ENCODE measurements at places on chromosomes 16 and 17. TPM values are rescaled to one million over a fixed set of nuclear protein-coding genes. Genes with fewer than 3 reads are reported as not detected.

LITAF gene
- 66.0 TPM for total RNA-seq

SECTM1 gene
- 16.4 TPM for total RNA-seq

PRSS27 gene
- total RNA-seq = 2.9 TPM

RAB34 gene
- 4.1 TPM for total RNA-seq

CES4A gene
- 18.3 TPM for total RNA-seq

KIAA0513 gene
- total RNA-seq = 9.6 TPM

All from activated T-helper 17 cell treated with anti-CD3 and anti-CD28 coated beads, Interleukin-2, amount 50 U/mL, for 72 hours (primary cell).